Chondrocyte (in vitro differentiated cells): ENCODE measurements at places on chromosomes 4 and X. TPM values are rescaled to one million over a fixed set of nuclear protein-coding genes. Genes with fewer than 3 reads are reported as not detected.

CDKL2 gene
- 2.1 to 4.2 TPM (median 2.7 TPM) in 3 replicates for total RNA-seq

MAP9 gene
- 13.6 to 24.5 TPM (median 14.0 TPM) in 3 replicates for total RNA-seq

SORCS2 gene
- total RNA-seq = 9.4 to 21.7 TPM (median 10.9 TPM) in 3 replicates

- DNase-seq = no peak
- no peak overlapping the region for H3K27ac ChIP-seq
- no peak overlapping the region for H3K4me3 ChIP-seq
- peaks cover 4% of the 10 kb centered on the region for H3K4me1 ChIP-seq
- H3K36me3 ChIP-seq = no peaks in the 10 kb centered on the region
These were observed 44.5 kb upstream of the ATXN3L start for GRCh38 chrX:13364230-13364857.

GRCh38 chr4:26351685-26352084, 30.9 kb downstream of the RBPJ start:
- H3K4me3 ChIP-seq = no peak overlapping the region
- H3K27ac ChIP-seq = no peak overlapping the region
- H3K27me3 ChIP-seq = no peaks in the 10 kb centered on the region
- no peaks in the 10 kb centered on the region for H3K36me3 ChIP-seq
- no peak for DNase-seq
- peaks cover 11% of the 10 kb centered on the region for H3K4me1 ChIP-seq

- no peak for DNase-seq
- peaks cover 16% of the 10 kb centered on the region for H3K4me1 ChIP-seq
- no peak overlapping the region for H3K4me3 ChIP-seq
- H3K27me3 ChIP-seq = no peaks in the 10 kb centered on the region
These were observed 137.5 kb downstream of the ANK2 start for GRCh38 chr4:113186913-113187312.

GSPT2 gene
- total RNA-seq = 8.7 to 9.6 TPM (median 9.1 TPM) in 3 replicates

SMIM10 gene
- 2.7 to 4.7 TPM (median 3.1 TPM) in 3 replicates for total RNA-seq

GRCh38 chrX:40579900-40580536, 752 bp upstream of the ATP6AP2 start:
- DNase-seq = no peak
- peaks cover 12% of the 10 kb centered on the region for H3K4me1 ChIP-seq
- no peaks in the 10 kb centered on the region for H3K36me3 ChIP-seq
- H3K27ac ChIP-seq = peak overlapping the region; percentile 91

DNA sequence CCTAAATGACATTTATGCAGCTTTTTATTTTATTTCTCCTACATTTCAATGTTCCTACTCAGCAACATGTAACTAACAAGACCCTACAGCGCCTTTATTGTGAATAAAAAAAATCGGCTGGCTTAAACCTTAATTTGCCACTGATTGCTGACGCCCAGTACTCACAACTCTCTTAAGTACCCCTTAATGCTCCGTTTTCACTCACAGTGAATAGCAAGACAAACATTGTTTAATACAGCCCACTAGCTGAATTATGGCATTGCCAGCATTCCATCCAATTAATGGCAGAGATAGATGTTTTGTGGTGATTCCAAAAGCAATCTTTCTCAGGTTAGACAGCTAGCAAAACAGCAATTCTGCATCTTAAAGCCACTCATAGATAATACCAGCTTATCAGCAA, 61.1 kb downstream of the PPARGC1A start:
- H3K4me1 ChIP-seq = no peaks in the 10 kb centered on the region
- DNase-seq = no peak
- no peak overlapping the region for H3K27ac ChIP-seq
